Fibroblast of upper back skin (primary cell): ENCODE measurements at places on chromosomes 1 and 21.

DNA sequence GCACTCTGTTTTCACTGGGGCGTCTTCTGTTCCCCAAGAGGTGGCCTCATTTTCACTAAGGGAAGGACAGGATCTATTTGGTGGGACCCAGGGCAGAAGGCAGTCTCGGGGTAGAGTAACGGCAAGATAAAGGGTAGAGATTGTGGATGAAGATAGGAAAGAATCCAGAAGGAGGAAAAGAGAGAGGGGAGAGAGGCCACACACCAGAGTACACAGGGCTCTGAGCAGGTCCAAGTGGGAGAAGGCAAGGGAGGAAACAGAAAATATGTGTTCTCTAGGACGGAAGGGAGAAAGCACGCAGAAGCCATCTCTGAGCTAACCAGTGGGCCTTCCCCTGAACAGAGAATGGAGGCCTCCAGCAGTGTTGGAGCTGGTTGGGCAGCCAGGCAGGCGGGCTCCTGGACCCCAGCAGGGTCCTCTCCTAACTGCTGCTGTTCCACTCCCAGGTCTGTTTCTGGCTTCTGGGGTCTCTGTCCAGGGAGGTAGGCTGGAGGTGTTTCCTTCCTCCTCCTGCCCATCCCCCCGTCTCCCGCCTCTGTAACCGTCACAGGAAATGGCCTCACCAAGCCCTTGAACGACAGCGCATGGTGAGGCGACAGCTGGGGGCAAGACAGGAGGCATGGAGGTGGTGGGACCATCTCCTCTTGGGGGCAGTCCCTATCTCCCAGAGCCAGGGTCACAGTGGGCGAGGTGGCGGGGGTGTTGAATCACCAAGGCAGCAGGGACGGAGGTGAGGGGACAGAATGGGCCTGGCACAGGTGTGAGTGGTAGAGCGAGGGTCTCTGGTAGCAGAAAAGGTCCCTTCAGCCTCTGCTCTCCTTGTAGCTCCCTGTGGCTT lies 649 bp downstream of the PTPN7 start:
- no peak for DNase-seq

GRCh38 chr21:40902299-40902698 lies 55.3 kb upstream of the DSCAM start:
- no peak for DNase-seq

- DNase-seq = no peak
Observed at GRCh38 chr1:40633931-40634376, 31.5 kb downstream of the RIMS3 start.

DNA sequence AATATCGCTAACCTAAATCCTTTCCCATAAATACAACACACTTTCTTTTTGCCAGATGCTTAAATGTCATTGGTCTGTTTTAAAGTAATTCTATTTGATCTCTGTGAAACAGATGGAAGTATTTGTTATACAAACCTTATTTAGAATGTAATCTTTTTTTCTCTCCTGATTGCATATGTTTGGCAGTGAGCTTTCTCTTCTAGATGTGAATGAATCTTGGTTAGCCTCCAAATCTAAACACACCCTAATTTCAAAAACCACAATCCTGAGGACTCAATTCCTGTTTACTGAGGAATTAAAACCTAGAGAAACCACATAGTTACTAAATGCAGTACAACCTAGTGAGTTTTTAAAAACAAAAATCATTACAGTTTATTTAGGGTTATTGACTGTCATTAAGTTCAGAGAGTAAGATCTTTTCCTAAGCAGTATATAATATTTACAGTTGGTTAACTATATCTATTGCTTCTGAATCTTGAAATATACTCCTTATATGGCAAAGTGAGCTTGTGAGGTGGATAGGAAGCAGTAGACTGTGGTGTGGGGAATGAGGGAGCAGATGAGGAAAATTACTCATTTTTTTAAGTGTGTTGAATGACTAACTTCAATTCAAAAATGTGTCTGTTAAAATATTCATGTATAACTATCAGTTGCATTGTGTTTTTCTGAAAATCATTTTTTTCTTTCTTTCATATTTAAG lies 218.7 kb downstream of the FMN2 start:
- DNase-seq = peak; percentile 85

DNA sequence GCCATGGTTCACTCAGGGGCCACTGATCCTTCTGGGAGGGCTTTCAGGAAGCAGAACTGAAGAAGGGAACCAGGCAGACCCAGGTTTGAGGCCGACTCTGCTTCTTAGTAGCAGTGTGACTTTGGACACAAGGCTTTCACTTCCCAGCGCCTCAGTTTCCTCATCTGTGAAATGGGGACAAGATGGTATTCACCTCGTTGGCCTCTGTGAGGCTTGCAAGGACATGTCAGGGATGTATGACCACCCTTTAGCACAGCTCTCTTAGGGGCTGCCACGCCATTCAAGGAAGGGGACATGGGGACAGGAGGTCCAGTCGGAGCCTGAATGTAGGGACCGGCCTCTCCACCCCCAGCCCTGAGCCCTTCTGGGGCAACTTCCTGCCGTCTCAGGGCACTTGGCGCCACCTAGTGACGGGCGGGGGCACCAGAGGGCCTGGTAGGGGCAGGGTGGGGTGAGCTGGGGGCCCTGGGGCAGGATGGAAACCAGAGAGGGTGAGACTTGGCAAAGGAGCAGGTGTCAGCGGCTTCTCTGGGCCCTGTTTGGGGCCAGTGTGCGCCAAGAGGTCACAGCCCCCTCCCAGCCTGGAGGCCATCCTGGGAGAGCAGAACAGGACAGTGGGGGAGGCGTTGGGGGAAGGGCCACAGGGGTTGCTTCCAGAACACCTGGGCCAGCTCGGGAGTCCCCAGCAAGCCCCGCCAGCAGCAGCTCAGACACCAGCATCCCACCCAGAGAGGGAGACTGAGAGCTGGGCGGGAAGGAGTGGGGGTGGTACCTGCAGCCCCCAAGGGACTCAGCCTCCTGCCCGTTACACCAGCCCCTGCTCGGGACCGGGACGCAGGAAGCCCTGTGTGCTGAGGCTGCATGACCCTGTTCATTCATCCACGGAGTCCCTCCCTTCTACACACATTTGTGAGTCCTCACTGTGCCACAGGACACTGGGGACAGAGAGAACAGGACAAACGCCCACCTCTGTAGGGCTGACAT lies 102.5 kb upstream of the TARDBP start:
- DNase-seq = peak; percentile 18
